ENCODE measurements at places on chromosomes 1 and 21. TPM values are rescaled to one million over a fixed set of nuclear protein-coding genes. Genes with fewer than 3 reads are reported as not detected.

S100A14 gene
- 2.0 TPM for total RNA-seq

CA6 gene
- total RNA-seq, result not detected

SLC45A1 gene
- not detected for total RNA-seq

TRIM67 gene
- not detected for total RNA-seq
